ENCODE measurements at places on chromosomes 5 and 9.

- DNase-seq: no peak
Measured at GRCh38 chr9:16563446-16563845, 307.0 kb downstream of the BNC2 start.

- DNase-seq: no peak
Measured at GRCh38 chr5:179187681-179188575, 127.8 kb downstream of the ZNF354C start.

DNA sequence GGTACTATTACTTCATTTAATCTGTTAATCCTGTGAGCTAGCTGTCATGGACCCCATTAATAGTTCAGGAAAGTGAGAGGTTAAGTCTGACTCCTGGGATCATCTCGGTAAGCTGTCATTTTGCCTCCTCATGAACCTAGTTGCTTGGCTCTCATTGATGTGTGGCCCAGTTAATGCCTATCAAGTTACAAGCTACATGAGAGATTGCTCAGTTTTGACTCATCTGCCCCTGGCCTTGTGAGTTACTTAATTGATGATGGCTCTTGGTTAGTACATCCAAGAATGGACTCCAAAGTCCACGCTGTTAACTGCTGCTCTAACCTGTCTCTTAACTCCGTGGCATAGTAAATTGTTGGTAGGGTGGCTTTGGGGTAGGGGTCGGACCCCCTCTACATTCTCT, 23.9 kb downstream of the LARP1 start:
- DNase-seq: peak; percentile 54

DNA sequence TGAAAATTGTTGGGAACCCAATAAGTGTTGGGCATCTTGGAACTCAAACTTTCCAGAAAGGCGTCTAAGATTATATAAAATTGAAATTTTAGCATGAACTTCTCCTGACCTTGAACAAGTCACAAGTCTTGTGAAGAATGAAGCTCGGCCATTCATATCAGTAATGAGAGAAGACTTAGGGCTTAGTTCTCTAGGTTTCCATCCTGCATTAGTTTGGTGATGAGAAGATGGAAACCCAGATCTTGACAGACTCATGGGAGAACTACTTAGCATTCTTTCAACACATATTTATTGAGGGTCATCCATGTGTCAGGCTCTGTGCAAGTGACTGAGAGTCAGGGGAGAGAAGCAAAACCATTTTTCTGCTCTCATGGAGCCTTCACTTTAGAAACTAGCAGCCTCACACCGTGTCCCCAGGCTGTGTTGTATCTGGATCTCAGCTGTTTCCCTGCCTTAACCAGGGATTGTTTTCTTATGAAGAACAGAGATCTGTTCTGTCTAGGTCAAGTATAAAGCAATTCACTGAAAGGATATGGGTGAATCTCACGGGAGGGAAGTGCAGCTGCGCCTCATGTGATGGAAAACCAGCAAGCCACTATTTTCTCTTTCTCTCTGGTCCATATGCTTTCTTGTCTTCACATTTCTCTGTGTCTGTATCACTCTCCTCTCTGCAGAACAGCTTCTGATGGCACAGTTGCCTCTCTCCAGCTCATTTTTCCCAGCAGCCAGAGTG, 3.4 kb downstream of the GARNL3 start:
- DNase-seq: no peak

DNA sequence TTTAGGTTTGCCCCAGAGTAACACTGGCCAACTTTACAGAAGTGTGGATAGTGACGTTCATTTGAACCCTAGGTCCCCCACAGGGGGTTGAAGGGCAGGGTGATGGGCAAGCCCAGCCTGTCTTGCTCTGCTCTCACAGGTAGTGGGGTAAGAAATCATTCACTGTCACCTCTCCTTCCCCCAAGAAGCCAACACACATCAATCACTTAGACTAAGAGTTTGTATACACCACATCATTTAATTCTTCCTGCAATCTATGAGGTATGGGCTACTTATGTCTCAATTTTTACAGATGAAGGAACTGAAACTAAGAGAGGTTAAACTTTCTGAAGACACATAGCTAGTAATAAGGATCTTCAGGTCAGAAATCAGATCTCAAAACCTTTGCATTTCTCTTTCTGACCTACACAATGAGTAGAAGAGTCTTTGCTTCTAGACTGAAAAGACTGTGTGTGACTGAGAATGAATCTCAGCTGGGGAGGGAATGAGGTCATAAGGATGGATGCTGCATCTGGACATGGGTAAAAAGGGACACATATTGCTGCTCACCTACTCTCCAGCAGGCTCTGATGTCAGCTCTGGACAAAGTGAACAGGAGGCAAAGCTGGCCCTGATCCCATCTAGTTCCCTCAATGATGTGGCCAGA, 81.0 kb upstream of the EQTN start:
- DNase-seq: no peak

DNA sequence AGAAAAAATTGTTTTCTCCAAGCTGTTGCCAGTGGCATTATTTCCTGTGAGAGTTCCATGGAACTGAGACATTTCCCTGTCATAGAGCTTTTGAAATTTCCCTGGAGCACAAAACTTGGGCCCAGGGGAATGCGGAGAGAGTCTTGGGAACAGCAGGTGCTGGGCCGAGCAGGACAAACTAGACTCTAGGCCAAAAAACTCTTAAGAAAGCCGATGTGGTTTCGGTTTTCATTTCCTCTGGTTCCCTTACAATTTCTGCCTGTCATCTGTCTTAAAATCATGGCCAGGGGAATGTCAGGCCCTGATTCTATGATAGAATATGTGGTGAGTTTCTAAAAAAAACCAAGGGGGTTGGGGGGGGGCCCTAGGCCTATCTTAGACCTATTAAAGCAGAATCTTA, 4.6 kb downstream of the SLC35A4 start:
- no peak for DNase-seq

GRCh38 chr9:120926397-120926928, at the start of gene TRAF1:
TSS of gene TRAF1 (minus strand) at chr9:120926796. CDS start at chr9:120926075, 721 bp downstream.
- DNase-seq: no peak

- DNase-seq: peak; percentile 7
Measured at GRCh38 chr5:114237766-114238165, 124.1 kb upstream of the KCNN2 start.

DNA sequence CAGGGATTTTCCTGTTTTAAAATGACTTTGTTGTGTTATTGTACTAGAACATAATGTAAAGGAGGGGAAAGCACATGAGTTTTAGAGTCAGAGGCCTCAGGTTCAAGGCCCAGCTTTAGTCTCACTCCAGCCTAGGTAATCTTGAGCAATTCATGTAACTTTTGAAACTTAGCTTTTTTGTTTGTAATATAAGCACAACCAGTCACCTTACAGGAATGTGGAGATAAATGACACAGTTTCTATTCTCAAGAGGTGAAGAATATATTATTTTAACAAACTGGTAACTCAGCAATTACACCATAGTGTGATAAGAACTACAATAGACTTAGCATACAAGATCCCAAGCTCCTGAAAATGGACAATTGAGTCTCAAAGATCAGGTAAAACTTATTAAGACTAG, 51.2 kb downstream of the ADAMTS19 start:
- DNase-seq: no peak

All from SW480 (cell line).